CD8-positive, alpha-beta memory T cell (primary cell): ENCODE measurements at places on chromosomes 7 and 10. TPM values are rescaled to one million over a fixed set of nuclear protein-coding genes. Genes with fewer than 3 reads are reported as not detected.

Gene VAX1
- not detected for polyA plus RNA-seq

Gene HOXA9
- polyA plus RNA-seq: not detected

Gene MRPS24
- polyA plus RNA-seq: 122 TPM

Gene VIPR2
- polyA plus RNA-seq: 0.61 TPM

Gene FEZF1
- polyA plus RNA-seq: not detected

Gene PSD
- polyA plus RNA-seq: 1.9 TPM

Gene ADAMTS14
- polyA plus RNA-seq: 0.06 TPM
